ENCODE measurements at places on chromosomes 13 and 19.

DNA sequence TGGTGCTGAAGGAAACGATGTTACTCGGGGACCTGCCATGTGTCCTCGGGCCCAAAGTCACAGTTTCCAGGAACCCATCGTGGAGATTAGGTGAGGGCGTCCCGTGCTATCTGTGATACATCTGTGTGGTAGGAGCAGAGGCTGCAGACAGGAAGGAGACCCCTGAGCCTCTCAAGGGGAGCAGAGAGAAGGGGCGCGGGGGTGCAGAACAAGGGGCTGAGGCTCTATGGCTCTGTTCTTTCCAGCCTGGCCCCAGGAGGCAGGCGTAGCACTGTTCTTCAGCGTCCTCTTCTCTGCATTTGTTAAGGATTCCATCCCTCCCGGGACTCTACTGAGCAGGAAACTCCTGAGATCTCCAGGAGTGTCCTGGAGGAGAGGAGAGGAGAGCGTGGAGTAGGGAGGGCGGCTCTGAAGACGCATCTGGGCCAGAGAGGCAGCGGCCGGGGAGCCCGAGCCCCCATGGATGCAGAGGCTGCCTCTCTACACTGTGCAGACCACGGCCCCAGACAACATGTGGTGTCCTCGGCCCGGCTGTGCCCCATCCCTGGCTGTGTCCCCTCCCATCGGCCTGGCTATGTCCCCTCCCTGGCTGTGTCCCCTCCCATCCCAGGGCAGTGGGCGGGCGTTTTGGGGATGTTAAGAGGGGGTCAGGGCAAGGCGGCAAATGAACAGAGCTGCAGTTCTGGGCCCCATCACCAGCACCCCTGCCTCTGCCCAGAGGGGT is 118.0 kb downstream of the ATP11A start:
- no peak for DNase-seq

DNA sequence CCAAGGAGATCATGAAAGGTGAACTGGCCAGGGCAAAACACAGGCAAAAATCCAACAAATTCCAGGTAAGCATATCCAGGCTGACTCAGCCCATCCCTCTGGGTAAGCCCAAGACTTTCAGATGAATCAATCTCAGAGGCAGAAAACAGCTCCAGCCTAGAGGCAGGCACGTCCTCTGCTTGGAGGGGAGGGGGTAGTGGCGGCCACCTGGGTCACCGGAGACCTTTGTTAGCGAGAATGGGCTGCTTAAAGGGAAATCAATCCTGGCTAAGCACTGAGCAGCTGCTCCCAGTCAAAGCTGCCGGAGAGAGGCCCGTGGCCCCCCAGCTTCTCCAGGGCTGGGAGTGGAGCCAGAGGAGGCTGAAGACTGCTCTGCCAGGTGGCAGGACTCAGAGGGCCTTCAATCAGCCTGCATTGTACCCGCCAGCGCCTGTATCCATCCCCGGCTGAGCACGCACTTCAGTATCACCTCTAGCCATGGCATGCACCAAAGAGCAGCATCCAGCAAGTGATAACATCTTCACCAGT is 48.2 kb downstream of the PIN1 start:
- no peak for DNase-seq

DNA sequence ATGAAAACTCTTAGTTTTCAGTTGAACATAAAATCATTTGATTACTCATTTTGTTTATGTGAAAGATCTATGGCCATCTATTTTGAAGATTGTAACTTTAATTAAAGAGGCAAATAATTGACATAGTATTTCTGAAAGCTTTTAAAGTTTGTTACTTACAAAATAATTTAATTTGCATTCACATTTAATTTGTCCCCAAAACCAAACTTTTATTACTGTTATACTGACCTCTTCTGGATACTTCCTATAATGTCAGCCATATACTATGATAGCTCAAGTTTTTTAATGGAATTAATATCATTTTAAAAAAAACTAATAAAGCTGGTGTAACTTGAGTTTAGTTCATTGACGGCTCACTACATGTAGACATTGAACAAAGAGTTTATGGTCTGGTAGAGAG is 4.9 kb upstream of the SGCG start:
- no peak for DNase-seq

GRCh38 chr19:8513036-8513686 is 806 bp downstream of the ZNF414 start:
- no peak for DNase-seq

DNA sequence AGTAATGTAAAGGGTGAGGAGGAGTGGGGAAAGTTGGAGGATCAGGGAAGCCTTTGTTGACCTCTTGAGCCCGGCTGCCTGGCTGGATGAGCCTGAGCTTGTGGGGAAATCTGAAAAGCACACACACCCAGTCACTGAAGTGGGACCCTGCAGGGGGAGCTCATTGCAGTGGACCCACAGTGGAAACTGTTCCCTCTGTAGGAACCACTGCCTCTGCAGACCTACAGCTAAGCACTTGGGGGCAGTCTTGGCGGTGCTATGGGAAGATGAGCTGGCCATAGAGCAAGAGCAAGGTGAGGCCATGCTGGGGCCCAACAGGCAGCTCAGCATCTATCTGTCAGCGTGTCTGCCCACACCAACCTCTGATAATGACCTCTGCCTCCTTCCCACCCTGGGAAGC is 294.8 kb downstream of the TSHZ3 start:
- no peak for DNase-seq

DNA sequence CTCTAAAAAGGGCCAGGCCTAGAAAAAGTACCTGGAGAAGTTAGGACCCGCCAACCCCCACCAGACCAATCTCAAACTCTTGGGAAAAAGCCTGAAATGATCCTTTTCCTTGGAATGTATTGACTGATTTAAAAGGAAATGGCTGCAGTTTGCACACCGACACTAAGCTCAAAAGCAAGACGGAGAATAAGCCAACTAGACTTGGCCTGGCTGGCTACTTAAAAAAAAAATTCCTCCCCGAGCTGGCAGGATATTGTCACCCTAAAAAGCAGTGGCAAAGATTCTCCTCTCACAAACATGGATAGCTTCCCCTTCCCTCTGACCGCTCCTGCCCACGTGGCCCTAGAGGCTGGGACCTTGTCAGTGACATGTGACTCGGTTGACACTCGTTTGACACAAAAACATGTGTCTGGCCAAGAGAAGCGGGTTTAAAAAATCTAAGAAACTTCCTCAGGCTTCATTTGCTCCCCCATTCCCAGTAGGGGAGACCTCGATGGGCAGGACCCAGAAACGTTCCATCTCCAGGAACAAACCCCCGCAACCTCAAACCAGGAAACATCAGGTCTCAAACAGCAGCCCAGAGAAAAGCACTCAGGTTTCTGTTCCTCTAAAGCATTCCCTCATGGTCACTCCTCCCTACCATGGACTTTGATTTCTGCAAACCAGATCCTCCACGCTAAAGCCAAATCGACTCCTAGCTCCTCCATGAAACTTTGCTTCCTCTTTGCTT is 1.3 kb downstream of the RFX1 start:
- DNase-seq, result no peak

DNA sequence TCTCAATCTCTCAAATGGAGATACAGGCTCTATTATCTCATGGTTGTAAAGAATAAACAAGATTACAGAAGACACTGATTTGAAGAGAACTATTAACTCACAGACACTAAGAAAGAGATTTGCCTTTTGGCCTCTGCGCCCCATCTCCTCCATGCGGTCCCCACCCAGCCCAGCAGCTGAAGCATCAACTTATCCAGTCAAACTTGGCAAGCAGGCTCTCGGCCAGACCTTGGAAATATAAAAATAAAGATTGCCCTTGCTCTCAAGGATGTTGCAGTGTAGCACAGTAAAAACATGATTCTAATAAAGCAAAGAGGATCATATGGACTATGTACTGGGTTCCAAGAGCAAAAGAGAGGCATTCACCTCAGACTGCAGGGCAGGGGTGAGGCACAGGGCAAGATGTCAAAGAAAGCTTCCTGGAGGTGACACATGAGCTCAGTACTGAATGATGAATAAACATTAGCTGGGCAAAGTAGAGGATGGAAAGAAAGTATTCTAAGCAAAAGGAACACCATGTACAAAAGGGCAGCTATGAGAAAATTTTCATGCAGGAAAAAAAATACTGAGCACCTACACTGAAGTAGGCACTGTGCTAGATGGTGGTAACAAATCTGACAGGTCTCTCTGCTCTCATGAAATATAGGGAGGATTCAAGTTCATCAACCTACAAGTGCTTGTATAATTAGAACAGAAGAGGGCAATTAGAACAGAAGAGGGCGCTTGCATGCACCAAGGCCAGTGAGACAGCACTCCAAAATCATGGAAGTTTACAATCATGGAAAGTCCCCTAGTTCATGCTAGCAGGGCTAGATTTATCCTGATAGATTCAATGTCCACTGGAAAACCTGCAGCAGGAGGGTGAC is 85.0 kb downstream of the SACS start:
- no peak for DNase-seq

- DNase-seq, result no peak
These were observed 186.7 kb downstream of the COL4A1 start for GRCh38 chr13:110119935-110120905.

- no peak for DNase-seq
These were observed 77.2 kb upstream of the TMTC4 start for GRCh38 chr13:100751826-100752225.

GRCh38 chr19:57016491-57016890 is 103.3 kb upstream of the USP29 start:
- DNase-seq, result no peak

DNA sequence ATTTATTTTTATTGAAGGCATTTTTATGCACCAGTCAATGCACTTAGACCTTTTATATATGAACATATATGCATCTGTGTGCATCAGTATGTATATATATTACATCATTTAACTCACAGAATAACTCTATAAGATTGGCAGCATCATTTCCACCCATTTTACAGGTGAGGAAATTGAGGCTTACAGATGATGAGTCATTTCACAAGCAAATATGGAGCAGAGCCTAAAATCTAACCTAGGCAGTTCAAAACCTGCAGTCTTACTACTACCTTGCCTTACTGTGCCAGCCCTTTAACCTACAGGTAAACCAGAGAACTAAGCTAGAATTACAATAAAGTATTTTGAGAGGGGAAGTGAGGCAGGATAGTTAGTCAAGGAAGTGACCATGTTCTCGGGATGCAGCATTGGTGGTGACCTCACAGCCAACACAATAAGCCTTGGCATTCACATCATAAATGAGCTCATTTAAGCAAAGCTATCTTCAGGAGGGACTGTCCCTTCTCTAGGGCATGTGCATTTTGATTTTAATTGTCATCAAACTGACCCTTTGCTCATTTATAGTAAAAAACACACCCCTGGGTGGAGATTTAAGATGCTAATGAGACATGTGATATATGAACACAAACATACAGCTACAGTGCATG is 274.3 kb downstream of the DCLK1 start:
- no peak for DNase-seq

DNA sequence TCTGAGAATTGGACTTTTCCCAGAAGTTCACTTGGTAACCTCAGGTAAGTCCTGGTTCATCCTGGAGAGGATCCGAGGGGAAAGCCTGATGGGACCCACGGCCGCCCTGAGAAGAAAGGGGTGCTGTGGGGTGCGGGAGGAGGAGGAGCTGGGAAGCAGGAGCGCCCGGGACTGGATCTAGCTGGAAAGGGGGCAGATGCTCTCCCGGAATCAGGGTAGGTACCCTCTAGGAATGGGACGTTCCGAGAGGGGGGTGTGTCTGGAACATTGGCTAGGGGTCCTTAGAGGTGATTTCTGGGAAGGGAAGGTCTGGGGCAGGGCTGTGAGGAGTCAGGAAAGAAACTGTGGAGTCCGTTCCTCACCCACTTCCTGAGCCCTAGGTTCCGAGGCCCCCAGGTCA is 38.7 kb upstream of the ZNF492 start:
- DNase-seq, result no peak

GRCh38 chr13:37495046-37495445 is 103.5 kb downstream of the POSTN start:
- no peak for DNase-seq

Measured in activated gamma-delta T cell treated with anti-CD3 and anti-CD28 coated beads, Interleukin-2, amount 50 U/mL, for 16 hours (primary cell).